Mesothelial cell of epicardium (in vitro differentiated cells): ENCODE measurements at places on chromosomes 1 and 21. TPM values are rescaled to one million over a fixed set of nuclear protein-coding genes. Genes with fewer than 3 reads are reported as not detected.

LPAR3 gene
- total RNA-seq: 0.67 to 1.00 TPM (median 0.99 TPM) in 3 replicates

DNA sequence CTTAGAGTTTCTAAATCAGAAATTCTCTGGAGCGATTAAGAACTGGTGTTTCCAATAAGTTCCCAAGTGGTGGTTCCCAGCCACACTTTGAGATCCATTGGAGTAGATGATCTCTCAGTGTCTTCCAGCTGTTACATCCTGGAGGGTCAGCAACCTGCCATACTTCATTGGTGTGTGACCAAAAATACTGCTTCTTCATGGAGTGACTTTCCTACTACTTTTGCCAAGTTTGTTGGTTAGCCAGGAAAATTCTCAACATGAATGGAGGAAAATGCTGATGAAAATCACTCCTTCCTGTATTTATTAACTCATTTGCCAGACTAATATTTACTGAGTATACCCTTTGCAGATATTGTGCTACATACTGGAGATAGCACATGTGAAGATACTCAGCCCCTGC is 186.1 kb downstream of the FGGY start:
- DNase-seq: no peak

INSRR gene
- total RNA-seq: 0.45 to 0.66 TPM (median 0.51 TPM) in 3 replicates

DNA sequence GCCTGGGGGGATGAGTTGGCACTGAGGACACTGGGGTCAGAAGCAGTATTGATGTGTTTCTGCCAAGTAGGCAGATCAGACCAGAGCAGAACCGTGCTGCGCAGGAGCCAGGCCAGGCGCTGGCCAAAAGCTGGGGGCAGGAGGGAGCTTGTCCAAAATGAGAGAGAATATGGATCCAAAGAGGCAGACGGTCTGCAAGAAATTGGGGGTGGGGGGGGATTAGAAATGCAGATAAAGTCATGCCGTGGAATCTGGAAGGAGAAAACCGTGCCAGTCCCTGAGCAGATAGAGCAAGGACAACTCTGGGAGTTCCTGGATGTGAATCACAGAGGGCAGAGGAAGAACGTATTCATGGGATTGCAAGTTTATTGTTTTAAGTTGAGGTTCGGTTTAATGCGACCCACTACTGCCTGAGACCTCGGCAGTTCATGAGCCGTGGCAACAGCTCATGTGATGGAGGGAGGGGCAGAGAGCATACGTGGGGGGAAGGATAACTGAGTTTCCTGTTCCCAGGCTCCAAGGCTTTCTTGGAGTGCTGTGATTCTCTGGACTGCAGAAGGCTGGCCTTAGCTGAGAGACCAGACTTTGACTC is 224.0 kb downstream of the FGGY start:
- no peak for DNase-seq

DNA sequence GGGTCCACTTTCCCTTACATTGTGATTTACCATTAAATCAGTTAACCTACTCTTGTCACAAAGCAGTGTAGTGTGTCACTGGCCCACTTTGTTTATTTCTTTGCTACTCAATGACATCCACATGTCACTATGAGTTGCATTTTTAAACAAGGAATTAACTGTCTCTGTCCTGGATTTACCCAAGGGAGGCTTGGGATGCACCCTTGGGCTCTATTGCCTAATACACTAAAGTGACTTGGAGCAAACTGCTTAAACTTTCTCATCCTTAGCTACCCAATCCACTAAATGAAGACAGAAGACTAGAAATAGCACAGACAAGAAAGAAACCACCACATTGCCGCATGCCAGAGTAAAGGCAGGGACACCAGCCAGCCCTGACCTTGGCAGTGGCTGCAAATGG is 136.2 kb upstream of the TIAM1 start:
- no peak for DNase-seq

- no peak for DNase-seq
These were observed 89.9 kb upstream of the IPO9 start for GRCh38 chr1:201739080-201739479.

SGIP1 gene
- 8.6 to 11.9 TPM (median 9.8 TPM) in 3 replicates for total RNA-seq

DNA sequence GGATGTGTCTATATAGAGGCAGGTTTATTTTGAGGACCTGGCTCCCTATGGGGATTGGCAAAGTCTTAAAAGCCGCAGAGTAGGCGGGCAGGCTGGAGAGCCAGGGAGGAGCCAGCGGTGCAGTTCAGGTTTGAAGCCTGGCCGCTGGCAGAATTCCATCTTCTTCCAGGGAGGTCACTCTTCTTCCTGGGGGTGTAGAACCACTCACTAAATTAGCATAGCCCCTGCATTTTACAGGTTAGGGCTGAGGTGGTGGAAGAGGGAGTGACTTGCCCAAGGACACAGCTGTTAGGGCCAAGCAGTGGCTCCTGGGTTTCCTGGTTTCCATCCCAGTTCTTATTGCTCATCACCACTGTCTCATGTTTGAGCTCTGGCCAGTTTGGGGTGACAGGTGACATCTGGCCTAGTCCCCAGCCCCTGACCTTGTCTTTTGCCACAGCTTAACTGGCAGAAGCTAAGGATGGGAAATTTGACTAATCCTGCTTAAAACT is 1.4 kb downstream of the PINK1 start:
- no peak for DNase-seq

FMN2 gene
- 0.23 to 0.54 TPM (median 0.33 TPM) in 3 replicates for total RNA-seq

NBPF10 gene
- total RNA-seq: 6.3 to 7.0 TPM (median 6.4 TPM) in 3 replicates

FCN3 gene
- 0.22 to 0.24 TPM in 2 of 3 replicates, not detected in the other for total RNA-seq

CD84 gene
- total RNA-seq: not detected in 3 replicates

DNA sequence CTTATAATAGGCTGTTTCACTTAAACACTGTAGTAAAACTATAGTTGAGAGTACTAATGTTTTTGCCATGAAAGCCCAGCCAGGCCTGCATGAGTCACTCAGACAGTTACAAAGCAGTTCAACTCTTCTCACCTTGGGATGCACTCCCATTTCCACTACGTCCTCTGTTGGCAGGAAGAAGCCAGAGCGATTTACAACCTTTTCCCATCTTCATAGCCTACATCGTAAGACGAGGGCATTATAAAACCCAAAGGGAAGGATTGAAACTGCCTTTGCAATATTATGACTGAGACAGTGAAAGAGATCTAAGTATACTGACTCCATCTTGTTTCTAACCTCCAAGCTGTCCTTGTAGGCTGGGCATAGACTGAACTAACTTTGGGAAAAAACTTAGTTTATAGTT is 71.8 kb upstream of the CSF1 start:
- DNase-seq: no peak

ENSA gene
- total RNA-seq: 115 to 117 TPM (median 117 TPM) in 3 replicates

NBPF20 gene
- 4.5 to 5.0 TPM (median 4.9 TPM) in 3 replicates for total RNA-seq
